CD4-positive, alpha-beta T cell (primary cell): ENCODE measurements at places on chromosomes 7 and 10. TPM values are rescaled to one million over a fixed set of nuclear protein-coding genes. Genes with fewer than 3 reads are reported as not detected.

The SLC25A28 gene
- 113 TPM for total RNA-seq

The MTPN gene
- total RNA-seq, result 94.0 TPM

The ADARB2 gene
- total RNA-seq, result not detected

The TRDMT1 gene
- total RNA-seq, result 21.3 TPM

GRCh38 chr10:127999297-128000129 is 92.6 kb downstream of the PTPRE start:
- no peak for DNase-seq

GRCh38 chr7:157016352-157017041 is 6.0 kb upstream of the MNX1 start:
- no peak for DNase-seq

- no peak for DNase-seq
Measured at GRCh38 chr10:8071006-8071405, 16.5 kb downstream of the GATA3 start.

DNA sequence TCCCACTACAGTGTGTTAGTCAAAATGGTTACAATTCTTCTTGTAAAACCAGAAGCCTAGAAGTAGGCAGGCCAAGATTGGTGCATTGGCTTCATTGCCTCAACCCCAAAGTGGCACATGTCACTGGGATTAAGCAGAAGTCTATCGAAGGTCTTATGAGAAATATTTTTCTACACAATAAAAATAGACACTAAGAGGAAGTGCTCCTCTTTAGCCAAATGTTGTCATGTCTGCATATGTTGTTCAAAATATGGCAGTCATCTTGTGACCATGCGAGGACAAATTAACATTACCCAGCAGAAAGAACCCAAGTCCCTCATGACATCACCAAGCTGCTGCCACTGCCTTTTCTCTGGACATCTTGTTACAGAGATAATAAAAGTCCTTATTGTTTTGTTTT is 6.3 kb upstream of the NSMCE4A start:
- DNase-seq, result no peak
